Thoracic aorta (tissue), 2 donors: ENCODE measurements at places on chromosomes 1 and 21. TPM values are rescaled to one million over a fixed set of nuclear protein-coding genes. Genes with fewer than 3 reads are reported as not detected.

- no peak for DNase-seq
These were observed 4.4 kb upstream of the GBP4 start for GRCh38 chr1:89203166-89203565.

GRCh38 chr1:100769906-100770646 is 50.5 kb downstream of the VCAM1 start:
- DNase-seq: no peak

POU3F1 gene
- total RNA-seq: not detected

GRCh38 chr1:91245435-91245834 is 159.2 kb downstream of the HFM1 start:
- DNase-seq: no peak

SPATA46 gene
- total RNA-seq: not detected

DNA sequence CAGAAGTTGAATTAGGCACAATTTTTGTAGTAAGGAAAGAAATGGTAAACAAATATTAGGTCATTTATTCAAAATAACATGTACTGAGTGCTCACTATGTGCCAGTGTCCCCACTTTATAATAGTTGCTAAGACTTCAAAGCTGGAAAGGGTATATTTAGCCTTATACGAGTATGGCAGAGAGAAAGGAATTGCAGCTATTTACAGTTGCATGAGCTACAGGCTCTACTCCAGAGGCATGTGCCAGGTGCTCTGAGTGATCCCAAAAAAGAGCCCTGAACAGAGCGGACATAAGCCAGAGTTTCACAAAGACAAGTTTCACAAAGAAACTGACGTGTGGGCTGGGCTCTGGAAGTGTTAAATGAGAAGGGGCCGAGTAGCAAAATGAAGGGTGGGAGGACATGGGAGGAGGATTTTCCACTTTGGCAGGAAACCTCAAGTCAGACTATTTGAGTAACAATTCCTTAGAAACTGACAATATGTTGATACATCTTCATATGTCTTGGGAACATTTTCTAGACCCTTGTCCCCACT is 40.9 kb downstream of the FASLG start:
- DNase-seq: no peak

S100A7 gene
- not detected for total RNA-seq

CYP4X1 gene
- 47.9 TPM for total RNA-seq

- DNase-seq: no peak
These were observed 4.3 kb downstream of the AGRN start for GRCh38 chr1:1024149-1024770.

GRCh38 chr1:66305927-66306326 is 228.0 kb upstream of the SGIP1 start:
- no peak for DNase-seq

STIL gene
- 1.1 TPM for total RNA-seq

DNA sequence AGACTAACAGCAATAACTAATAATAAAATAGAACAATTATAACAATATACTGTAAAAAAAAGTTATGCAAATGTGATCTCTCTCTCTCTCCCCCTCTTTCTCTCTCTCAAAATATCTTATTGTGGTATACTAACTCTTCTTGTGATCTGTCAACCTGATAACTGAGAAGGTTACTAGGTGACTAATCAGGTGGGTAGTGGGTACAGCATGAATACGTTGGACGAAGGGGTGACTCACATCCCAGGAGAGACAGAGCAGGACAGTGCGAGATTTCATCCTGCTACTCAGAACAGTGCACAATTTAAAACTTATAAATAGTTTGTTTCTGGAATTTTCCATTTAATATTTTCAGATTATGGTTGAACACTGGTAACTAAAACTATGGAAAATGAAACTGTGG is 257.5 kb downstream of the LRRC40 start:
- no peak for DNase-seq

GRCh38 chr1:118123116-118123839 is 61.8 kb downstream of the SPAG17 start:
- DNase-seq: no peak

DNA sequence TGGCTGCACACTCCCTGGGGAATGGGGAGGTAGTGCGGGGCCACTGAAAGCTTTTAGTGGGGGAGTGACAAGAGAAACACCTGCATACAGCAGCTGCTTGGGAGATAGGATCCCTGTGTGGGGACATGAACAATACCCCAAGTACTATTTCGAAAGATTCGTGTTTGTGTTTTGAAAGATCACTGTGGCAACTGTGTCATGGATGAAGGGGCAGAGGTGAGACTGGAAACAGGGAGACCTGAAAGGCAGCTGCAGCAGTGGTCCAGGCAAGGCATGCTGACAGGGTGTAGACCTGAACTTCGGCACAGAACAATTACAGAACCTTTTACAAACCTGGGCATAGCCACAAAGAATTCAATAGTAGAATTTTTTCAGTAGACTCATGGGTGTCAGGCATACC is 32.9 kb downstream of the TENT5C start:
- no peak for DNase-seq

DNA sequence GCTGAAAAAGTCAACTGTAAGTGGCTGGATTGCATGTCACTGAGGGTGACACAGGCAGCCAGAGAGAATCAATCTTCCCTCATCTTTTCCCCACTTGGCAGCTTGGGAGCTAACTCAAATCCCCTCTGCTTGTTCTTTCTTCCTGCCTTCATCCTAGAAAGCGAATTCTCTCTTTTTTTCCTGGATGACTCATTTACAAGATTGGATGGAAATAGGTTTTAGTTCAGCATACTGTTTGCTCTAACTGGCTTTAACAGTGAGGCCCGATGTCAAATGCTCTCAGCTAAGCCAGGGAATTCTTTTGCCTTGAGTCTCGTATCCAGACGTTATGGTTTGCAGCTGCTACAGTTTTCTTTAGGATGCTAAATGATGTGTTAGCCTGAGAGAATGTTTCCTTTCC is 72.7 kb downstream of the HUNK start:
- DNase-seq: no peak

NES gene
- 30.6 TPM for total RNA-seq

GRCh38 chr1:6638226-6638625 is 13.6 kb downstream of the THAP3 start:
- DNase-seq: peak; percentile 86

DNA sequence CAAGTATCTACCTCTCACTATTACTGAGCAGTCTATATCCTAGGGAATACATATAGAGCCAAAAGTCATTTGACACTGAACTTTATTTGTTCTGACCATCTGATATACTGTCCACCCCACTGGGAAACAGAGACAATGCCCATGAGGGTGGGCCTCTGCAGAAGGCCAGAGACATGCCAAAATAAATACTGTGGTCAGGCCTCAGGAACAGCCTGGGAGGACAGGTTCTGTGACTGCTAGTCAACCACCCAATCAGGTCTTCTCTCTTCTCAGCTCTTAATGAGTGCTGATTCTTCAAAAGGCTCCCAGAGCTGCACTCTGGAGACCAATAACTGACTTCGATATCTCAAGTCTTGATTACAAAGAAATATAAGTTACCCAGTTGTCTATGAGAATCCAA is 5.5 kb upstream of the ANKRD35 start:
- no peak for DNase-seq

GRCh38 chr1:42350086-42350485 is 15.1 kb upstream of the FOXJ3 start:
- DNase-seq: no peak

- no peak for DNase-seq
These were observed 40.2 kb downstream of the EXO1 start for GRCh38 chr1:241888232-241888631.

DNA sequence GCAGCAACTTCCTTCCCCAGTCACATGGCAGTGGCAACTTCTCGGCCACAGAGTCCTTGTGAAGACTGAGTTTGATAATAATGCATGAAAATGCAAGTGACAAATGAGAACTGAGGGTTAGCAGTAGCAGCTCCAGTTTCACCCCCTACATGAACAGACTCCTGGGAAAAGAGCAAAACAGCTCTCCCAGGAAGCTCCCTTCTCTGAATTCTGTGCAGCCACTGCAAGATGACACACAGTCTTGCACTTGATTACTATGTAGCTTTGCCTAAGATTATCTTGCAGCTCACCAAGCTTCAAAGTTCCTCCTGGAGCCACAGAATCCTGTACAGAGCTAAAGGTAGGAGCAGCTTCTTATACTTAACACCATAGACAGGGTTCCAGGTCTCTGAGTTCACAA is 4.7 kb downstream of the PGBD5 start:
- DNase-seq: no peak

OR2T33 gene
- not detected for total RNA-seq

DNA sequence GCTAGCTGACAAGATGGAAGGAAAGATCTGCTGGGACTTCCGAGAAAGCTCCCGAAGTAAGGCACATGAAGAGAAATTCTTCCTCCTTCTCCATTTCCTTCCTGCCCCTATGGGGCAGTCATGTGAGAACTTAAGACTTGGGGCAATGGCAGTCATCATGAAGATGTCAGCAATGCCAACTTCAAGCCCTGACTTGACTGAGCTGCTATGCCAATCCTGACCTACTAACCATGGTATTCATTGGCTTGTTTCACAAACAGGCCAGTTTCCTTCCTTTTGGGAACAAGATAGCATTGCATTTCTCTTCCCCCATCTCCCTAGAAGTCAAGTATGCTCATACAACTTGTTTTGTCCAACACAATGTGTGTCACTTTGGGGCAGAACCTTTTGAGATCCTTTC is 25.5 kb downstream of the GRIK1 start:
- DNase-seq: no peak

- no peak for DNase-seq
These were observed 30.5 kb downstream of the OR10J1 start for GRCh38 chr1:159469921-159470533.

DNA sequence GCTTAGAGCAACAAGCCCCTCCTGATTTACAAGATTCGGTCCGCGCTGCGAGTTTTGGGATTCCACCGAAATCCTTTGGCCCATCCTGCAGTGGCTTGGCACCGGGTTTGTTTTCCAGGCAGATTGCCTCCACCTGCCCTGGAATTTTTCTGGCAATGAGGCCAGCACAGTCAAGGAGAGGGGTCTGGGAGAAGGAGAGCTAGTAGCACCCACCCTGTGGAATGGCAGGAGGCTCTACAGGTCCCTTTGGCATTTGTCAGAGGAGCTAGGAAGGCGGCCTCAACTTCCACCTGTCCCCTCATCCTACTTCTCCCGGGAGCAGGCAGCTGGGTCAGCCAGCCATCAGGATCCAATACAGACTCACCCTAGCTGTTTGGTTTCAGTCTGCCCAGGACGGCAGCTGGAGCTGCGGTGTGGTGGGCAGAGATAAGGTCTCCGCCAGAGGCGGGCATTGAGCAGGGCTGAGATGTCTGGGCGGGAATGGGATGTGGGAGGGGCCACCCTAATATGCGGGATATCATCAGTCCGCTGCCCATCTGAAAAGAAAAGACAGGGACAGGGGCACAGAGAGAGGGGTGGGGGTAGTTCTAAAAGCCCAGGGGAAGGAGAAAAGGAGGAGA is 37.8 kb upstream of the PRELP start:
- no peak for DNase-seq

GRHL3 gene
- 1.3 TPM for total RNA-seq

DNA sequence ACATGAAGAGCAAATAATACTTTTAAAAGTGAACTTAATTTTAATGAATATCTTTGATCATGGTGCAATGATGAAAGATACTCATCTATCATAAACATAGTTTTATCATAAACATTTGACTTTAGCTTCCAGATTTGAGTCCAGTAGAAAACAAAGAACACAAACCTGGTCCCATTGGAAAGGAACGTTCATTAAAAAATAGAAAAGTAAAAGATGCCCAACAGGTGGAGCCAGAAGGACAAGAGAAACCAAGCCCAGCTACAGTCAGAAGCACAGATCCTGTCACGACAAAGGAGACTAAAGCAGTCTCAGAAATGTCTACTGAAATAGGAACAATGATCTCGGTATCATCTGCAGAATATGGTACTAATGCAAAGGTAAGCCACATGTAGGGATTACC is 55.6 kb upstream of the MYOCOS start:
- DNase-seq: no peak

DNA sequence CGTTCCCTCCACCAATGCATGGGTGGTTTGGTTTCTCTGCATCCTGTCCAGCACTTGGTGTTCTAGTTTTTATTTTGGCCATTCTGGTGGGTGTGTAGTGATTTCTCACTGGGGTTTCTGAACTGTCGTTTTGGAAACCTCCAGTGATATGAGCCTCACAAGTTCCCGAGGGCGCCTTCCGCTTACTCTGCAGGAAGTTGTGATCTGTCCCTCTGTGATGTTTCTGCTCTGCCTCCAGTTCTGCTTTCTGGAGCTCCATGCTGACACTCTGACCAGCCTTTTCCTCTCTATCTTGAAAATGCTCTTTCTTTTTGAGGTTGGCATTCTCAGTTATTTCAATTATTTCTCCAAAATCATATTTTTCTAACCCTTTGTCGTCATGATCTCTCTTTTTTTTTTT is 111.6 kb downstream of the PLD5 start:
- no peak for DNase-seq

- DNase-seq: no peak
These were observed 76.9 kb downstream of the MRPL37 start for GRCh38 chr1:54276617-54277450.

LIPI gene
- not detected for total RNA-seq

DNA sequence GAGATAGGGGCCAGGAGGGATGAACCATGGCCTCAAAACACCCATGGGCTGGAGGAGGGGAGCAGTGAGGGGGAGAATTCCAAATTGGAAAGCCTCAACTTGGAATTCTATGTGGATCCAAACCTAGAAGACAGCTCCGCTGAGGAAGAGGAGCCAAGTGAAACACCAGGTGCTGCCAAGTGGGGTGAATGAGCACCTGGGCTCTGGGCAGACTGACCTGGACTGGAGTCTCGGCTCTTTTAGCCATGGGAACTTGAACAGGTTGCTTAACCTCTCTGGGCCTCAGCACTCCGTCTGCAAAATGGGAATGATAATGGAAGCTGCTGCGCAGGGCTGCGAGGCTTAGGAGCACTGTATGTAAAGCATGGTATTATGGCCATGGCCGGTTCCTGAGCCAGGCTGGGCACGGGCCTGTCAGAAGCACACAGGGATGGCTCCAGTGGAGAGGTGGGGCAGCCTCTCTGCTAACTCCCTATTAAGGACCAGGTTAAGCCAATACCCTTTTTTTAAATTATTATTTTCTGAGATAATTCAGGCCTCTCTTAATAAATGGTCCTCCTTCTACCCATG is 81.5 kb downstream of the SYT2 start:
- DNase-seq: no peak

DNA sequence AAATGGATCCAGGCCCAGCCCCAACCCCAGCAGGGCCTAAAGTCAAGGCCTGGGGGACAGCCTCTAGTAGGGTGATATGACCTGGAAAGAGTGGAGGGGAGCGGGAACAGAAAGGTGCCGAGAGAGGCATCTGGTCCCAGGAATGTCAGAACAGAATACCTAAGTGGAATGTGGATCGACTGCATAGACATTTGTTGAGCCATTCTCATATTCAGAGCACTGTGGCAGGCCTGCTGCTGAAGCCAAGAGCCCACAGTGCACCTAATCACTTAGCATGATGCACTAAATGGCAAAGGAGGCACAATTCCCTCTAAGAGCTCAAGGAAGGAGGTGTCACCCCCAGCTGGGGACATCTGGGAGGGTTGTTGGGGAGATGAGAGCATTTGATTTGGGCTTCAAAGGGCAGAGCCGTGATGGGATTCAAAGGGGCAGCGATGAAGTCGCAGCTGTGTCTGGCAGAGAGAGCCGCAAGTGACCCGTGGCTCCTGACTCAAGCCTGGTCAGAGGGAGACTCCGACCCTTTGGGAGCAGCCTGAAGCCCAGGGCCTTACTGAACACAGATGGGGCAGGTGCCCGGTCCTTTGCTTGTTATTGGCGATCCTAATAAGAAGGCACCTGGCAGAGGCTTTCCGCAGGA is 8.6 kb upstream of the PKP1 start:
- no peak for DNase-seq

MEGF6 gene
- total RNA-seq: 273 TPM
